NAMALWA (cell line): ENCODE measurements at places on chromosomes 5 and 9.

DNA sequence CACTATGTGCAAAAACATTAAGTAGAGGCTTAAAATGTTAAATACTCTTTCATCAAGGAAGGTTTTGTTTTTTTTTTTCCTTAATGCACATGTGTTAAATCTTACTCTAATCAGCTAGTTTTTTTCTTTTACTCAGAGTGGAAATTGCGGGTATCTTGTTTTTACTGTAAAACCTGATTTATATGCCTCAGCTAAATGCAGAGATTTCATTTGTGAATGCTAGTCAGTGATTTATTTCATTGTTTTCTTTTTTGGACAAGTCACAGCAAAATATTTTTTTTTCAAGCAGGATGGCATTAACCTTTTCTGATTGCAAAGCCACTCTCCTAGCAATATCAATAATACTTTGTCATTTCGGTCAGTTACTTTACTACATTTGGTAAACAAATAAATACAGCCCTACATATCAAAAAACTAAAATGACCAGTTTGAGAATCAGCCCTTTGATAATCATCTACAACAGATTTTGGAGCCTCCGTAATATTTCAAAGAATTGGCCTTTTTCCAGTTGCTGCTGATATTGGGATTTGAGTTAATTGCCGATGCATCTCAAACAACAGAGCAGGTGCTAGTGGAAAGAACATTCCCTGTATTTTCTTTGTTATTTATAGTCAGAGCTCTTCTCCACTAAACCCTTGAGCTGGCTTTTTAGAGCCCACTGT lies 579.2 kb upstream of the ZNF608 start:
- DNase-seq, result no peak

GRCh38 chr9:107190936-107191290 lies 92.2 kb upstream of the RAD23B start:
- DNase-seq, result no peak

GRCh38 chr9:6884101-6884500 lies 126.3 kb downstream of the KDM4C start:
- no peak for DNase-seq

DNA sequence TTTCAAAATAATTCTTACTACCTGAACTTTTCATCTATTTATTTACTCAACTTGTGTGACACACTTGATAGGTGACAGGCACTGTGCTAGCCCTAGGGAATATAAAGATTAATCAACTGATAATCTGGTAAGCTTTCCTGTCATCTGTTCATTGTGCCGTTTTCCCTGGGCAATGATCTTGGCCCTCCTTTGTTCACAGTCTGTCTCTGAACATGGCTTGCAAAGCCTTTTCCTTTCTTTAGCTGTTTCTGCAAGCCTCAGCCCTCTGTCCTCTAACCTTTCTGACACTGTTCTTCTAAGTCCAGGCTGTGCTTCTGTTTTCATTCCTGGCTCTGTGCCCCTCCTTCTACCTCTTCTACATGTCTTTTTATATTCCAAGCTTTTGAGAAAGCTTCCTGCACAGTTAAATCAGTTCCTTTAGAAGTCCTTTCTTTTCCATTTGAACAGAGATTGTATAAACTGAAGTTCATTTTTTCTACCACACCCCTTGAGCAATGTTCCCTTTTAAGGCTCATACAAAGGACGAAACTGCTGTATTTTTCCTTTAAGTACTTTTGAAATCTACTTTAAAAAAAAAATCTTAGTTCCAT lies 803.0 kb upstream of the ZNF608 start:
- DNase-seq, result no peak

DNA sequence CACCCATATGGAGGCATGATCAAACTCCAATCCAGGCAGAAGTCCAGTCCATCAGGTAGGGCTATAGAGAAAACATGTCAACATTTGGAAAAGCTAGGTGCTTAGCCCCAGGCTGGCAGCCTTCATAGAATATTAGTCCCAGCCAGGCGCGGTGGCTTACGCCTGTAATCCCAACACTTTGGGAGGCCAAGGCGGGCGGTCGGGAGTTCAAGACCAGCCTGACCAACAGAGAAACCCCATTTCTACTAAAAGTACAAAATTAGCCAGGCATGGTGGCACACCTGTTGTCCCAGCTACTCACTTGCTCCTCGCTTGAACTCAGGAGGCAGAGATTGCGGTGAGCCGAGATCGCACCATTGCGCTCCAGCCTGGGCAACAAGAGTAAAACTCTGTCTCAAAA lies 285.7 kb downstream of the MARCHF11 start:
- DNase-seq, result no peak

DNA sequence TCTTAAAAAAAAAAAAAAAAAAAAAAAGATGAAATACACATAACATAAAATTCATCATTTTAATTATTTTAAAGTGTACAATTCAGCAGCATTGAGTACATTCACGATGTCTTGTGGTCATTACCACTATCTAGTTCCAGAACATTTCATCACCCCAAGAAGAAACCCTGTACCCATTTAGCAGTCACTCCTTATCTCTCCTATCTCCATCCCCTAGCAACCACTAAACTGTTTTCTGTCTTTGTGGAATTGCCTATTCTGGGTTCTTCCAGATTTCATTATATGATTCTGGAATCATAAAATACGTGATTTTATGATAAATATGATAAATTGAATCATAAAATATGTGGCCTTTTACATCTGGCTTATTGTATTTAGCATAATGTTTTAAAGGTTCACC lies 8.9 kb upstream of the HMCN2 start:
- no peak for DNase-seq

GRCh38 chr9:131879181-131879910 lies 139.5 kb upstream of the RAPGEF1 start:
- no peak for DNase-seq

DNA sequence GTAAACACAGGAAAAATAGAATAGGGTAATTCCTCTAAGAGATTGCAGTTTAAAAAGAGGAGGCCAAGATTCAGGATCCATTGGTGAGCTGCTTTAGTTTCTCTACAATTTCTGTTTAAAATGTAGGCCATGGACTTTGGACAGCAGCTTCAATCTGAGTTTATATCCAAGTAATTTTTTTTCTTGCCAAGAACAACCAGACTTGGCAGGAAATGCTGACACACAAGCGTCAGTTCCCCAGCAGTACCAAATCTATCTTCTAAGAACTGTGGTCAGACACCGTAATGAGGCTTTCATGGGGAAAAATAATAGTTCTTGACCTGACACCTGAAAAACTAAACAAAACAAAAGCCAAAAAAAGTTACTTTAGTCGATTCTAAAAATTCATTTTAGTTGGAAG lies 528.8 kb downstream of the CSNK1G3 start:
- no peak for DNase-seq

- DNase-seq, result no peak
These were observed 55.6 kb downstream of the SPTLC1 start for GRCh38 chr9:92059661-92060060.

DNA sequence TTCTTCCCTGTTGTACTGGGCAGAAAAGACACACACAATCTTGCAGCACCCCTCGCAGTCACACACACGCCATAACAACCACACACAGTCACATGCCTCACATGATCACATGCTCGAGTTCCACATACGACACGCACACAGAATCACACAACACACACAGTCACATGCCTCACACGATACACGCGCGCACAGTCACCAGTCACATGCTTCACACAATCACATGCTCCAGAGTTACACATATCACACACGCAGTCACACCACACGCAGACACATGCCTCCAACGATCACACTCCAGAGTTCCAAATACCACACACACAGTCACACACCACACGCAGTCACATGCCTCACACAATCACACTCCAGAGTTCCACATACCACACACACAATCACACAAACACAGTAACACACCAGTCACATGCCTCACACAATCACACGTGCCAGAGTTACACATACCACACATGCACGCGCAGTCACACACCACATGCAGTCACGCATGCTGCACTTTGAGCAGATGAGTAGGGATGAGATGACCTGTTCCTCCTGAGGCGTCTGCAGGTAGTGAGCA lies 49.0 kb upstream of the LRRC14B start:
- no peak for DNase-seq

DNA sequence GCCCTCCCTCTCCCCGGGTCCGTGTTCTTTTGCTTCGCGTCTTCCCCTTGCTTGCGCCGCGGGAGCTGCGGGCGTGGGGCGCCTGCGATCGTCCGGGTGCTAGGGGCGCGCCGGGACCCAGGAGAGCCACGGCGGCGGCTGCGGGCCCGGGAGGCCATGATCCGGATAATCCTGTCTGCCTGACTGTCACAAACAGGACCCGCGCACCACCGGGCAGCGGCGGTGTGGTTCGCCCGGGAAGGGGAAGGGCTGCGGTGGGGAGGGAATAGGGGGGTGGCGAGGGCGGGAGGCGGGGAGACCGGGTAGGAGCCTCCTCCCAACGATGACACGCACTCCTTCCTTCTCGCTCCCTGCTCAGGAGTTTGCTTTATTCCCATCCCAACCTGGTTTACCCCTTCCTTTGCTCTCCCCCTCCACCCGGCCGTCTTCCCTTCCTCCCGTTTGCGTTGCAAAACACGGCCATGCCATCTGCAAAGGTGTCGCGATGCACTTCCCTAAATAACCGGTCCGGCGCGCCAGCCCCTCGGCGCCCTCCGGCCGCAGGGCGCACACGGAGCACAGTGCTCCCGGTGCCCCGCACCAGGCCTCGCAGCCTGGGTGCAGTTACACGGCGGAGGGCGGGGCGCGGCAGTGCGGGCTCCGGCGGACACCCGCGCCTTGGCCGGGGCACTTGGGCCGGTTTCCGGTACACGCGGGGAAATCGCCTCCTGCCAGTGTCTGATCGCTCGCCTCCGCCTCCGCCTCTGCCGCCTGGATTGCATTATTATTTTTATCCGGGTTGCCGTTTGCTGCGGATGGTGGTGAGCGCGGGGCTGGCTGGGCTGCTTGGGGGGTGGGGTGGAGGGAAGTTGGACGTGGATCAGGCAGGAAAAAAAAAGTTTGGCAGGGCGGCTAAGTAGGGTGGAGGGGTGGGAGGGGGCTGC lies 1.5 kb downstream of the SMARCA2 start:
- peak; percentile 75 for DNase-seq

- no peak for DNase-seq
These were observed at the start of gene PALM2AKAP2 for GRCh38 chr9:109779711-109780452. Gene PALM2AKAP2, plus strand, starts transcription at chr9:109780198. Its CDS starts 291 bp downstream, at chr9:109780489.
